CD4-positive, alpha-beta T cell treated with Interleukin-6 at 100 ng/mL for 8 hours (primary cell): ENCODE measurements at places on chromosomes 1 and 21.

DNA sequence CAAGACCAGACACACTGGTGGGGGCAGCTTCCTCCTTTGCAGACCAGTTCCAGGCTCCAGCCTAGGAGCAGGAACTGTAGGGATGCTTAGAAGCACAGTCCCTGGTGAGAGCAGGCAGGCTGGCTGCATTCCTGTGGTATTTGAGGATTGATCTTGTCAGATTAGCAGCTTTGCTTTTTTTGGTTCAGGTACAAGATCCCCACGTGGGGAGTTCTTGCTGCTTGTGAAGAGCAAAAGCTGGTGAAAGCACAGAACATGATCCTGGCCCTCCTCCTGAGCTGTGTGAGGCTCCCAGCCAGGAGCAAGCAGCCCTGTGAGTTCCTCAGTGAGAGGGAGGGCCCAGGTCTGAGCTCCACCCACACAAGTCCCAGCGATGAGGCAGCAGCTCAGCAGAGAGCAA, 75.3 kb upstream of the ARTN start:
- no peak for DNase-seq

- no peak for DNase-seq
Observed at GRCh38 chr1:174398246-174398645, 49.5 kb upstream of the GPR52 start.

- DNase-seq: no peak
Observed at GRCh38 chr1:192529811-192530210, 45.8 kb upstream of the RGS1 start.

DNA sequence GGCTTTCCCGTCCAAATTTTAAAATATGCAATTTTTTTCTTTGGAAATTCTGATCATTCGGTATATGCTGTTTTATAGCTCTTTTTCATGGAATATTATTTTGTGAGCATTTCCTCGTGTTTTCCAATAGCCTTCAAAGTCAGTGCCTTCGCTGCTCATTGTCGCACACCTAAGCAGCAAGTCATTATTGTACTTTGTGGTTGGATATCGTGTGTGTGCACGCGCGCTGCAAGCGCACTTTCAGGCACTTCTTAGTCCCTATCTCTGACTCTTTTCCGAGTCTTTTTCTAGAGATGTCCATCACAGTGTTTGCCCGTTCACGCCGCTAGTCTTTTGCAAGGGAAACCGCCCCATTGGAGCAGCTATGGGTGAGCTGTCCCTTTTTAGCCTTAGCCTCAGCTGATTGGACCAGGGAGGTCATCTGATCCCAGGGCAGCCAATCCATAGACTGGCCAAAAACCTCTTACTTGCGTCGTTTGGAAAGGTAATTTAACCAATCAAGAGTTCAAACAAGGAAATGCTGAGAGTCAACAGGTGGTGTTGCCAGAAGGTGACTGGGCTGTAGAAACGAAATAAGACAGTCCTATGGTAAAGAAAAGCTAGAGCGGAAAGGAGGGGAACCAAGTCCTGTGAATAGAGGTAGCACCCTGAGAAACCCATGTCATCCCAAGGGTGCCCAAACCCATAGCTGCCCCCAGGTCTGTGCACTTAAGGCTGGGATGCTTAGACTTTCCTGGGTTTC, 710 bp upstream of the HYI start:
- DNase-seq: peak; percentile 60

DNA sequence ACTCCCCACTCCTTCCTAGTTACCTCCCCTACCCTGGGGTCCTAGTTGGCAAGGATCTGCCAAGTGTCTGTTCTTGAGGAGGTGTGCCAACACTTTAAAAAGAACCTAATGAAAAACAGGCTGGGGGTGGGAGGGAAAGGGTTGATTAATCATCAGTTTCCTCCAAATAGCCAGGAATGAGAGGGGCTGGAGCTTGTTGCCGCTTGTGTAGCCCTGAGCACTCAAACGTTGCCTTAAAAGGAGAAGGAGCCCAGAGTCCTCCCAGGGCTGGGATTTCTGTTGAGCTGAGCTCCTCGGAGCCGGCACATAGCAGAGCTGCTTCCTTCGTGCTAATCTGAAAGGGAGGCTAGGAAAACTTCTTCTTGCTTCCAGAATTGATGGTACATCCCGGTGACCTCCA, 15.9 kb downstream of the SHISA4 start:
- DNase-seq: no peak

DNA sequence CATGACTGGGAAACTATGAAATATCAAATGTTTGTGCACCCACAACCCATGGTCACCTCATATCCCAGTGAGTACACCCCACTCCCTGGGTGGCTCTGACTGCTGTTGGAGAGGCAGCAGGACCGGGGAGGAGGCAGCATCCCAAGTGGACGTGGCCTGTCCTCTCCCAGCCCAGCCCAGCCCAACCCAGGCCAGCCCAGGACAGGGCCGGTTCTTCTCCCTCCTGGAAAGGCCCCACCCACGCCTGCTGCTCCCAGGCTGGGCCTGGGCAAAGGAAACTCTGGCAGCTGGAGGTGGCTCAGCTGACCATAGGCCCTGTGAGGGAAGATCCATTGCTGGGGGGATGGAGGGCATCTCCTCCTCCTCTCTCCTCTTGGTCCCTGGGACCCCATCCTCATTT, 19.1 kb downstream of the MATN1 start:
- no peak for DNase-seq
